Fibroblast of skin of left quadriceps (primary cell): ENCODE measurements at places on chromosomes 7 and 10.

GRCh38 chr10:11685787-11686218 lies 56.4 kb upstream of the ECHDC3 start:
- DNase-seq, result no peak

DNA sequence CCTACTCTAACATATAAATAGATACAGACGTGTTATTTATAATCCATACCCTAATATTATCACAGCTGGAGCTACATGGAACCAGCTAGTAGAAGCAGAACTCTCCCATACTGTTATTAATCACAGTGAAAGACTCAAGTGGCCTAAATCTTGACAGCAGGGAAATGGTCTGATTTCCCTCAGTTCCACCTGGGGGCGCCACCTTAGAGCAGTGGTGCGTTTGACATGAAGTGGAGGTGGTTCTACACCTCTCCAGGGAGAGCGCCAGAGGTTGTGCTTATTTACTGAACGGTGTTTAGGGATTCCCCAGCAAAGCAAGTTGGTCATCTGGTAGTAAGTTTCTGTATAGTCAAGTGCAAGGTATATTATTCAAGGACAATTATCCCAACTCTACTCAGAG lies 17.6 kb downstream of the DNTT start:
- DNase-seq, result no peak

DNA sequence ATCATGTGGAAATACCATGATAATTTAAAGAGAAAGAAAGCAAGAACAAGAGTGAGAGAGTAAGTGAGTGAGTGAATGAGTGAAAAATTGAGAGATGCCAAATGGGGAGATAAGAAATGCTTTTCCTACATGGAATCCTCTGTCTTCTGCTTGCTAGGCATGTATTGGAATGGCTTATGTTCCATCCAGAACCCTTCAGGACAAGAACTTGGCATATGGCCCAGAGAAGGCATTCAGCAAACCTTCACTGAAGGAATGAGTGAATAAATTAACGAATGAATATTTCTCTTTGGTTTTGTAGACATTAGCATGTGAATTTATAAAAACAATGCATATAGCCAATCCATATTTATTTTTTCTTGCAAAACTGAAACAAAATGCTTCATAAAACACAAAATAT lies 162.2 kb downstream of the LRRTM3 start:
- no peak for DNase-seq

DNA sequence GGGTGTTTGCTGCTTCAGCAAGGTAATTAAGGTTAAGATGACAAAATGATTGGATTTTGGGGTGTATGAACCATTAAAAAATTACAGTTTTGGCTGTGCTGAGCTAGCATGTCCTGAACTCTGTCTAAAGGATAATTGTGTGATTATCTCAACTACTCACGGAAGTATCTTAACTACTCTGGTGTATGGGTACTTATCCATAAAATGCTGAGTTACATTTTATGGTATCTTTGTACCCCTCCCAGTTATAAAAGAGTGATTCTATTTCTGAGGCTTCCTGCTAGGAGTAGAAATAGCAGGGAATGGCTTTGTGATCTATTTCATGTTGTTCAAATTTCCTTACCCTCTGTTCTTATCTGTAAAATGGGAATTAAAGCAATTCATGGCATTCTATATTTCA lies 22.6 kb downstream of the CYP2C18 start:
- DNase-seq, result no peak

DNA sequence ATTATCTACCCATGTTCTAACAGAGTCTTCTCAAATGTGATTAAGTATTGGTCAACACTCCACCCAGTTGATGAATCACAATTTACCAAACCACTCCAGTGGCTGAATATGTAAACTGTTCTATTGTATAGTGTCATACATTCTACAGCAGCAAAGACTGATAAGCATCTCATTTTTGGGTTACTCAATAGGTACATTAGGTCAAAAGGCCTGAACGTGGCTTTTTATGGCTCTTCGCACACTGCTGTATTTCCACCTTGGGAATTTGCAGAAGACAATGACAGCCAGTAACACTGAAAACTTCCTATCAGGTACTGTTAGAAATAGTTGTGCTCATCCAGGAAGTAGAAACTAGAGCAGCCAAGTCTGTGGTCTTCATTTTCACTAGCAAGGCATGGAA lies 166.9 kb downstream of the GLI3 start:
- no peak for DNase-seq

GRCh38 chr10:61302124-61302523 lies 151.1 kb downstream of the TMEM26 start:
- DNase-seq, result no peak

DNA sequence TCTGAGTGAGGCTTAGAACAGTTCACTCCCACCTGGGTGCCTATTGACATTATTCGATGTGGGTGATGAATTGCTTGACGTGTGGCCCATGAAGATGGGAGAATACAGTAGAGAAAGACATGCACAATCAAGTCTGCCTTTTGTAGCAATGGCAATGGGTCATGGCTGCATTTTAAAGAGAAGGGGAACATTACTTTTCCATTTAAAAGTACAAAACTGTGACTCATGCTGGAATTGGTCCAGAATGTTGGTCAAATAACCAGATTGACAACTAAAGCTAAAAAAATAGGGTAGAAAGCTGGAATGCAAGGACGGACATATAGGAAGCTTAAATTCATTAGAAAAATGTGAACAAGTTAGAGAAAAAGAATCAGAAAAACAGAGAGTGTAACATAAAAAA lies 104.1 kb upstream of the SLC25A13 start:
- no peak for DNase-seq

DNA sequence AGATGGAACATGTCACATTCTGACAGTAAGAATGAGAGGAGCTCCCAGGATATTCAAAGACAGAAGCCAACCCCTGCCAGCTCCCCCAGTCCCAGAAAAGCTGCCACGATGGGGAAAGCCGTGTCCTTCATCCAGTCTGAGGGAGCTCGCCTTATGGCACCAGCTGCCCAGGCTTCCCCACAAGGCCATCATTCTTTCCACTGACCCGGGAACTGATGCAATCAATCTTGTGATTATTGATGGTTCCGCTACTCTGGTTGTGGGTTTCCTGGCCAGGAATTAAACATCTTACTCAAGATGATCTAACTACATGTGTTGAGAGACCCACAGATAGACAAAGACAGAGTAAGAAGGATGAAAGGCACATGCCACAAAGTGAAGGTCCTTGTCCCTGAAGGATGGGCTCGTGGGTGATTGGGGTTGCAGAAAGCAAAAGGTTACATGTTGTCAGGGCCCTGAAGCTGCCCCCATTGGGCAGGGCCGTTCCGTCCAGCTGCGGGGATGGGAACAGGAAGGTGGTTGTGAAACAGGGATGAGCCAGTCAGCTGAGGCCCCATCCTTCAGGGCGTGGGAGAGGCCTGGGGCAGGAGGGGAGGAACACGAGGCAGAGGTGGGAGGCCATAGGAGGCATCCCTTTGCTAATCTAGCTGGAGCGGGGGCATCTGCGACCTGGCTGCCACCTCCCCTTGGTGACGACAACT lies 127.6 kb downstream of the OAT start:
- no peak for DNase-seq

DNA sequence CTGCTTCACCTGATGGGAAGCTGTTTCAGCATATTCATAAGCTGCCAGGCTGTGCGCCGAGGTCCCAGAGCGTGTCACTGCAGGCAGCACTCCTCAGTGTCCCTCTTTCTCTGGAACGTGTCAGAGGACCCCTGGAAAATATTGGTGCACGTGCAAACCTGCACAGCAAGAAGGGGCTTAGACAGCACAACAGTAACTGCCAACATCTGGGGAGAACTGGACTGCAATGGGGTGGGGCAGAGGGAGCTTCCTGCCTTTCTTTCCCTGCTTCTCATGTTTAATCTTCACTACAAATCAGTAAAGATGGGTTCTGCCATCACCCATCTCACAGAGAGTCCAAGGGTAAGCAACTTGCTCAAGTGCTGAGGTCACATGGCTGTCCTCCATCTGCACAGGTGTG lies 86.5 kb upstream of the GPR26 start:
- no peak for DNase-seq

GRCh38 chr10:96767611-96768010 lies 47.3 kb upstream of the PIK3AP1 start:
- no peak for DNase-seq

DNA sequence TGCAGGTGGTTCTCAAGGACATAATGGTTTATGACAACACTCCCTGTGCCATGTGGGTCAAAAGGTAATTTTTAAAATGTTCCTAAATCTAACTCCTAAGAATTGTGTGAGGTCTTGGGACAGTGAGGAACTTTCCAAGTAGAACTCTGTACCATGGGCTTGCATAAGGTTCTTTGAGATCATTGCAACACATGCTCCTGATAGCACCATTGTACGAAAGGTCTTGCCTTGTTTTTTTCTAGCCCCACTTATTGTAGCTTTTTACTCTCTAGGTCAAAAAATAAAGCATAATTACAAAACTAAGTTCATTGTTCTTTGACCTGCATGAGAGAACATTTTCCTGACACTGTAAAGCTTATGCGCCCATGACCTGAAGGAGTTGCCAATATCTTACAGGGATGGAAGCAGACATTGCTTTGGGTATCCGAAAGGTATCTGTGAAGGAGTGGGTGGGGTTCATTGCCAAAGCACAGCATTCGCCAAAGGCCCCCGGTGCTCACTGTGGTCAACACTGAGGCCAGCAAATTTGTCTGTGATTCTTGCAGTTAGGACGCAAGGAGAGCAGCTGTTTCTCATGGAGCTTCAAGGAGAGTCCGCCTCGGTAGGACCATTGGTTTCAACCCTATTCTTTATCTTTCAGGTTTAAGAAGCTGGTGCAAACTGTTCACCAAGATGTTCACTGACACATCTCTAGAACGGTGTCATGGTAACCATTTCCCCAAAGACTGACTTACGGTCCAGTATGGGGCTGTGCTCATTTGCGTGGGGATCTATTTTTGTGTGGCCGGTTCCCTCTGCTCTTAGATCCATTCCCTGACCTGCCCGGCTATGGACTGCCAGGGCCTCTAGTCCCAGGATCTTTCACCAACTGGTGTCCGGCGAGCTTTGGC lies 7.6 kb upstream of the PRKAG2 start:
- no peak for DNase-seq

- DNase-seq, result no peak
Measured at GRCh38 chr7:21642422-21642821, 99.6 kb downstream of the DNAH11 start.

GRCh38 chr10:3295582-3296151 lies 123.1 kb upstream of the PITRM1 start:
- no peak for DNase-seq

DNA sequence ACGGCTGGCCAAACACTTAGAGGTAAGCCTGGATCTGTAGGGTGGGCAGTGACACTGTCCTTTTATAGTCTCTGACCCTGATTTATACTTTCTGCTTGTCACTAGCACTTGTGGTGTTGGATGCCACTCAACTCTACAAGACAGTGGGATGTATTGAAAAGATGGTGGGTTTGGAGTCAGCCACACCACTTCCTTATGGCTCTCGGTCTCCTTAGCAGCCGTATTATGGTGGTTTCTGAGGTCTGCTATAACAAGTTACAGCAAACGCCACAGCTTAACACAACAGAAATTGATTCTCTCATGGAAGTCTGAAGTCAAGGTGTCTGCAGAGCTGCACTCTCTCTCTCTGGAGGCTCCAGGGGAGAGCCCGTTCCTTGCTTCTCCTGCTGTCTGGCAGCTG lies 14.7 kb downstream of the ITIH2 start:
- DNase-seq, result no peak

- no peak for DNase-seq
Measured at GRCh38 chr10:28619455-28619854, 57.9 kb upstream of the BAMBI start.

DNA sequence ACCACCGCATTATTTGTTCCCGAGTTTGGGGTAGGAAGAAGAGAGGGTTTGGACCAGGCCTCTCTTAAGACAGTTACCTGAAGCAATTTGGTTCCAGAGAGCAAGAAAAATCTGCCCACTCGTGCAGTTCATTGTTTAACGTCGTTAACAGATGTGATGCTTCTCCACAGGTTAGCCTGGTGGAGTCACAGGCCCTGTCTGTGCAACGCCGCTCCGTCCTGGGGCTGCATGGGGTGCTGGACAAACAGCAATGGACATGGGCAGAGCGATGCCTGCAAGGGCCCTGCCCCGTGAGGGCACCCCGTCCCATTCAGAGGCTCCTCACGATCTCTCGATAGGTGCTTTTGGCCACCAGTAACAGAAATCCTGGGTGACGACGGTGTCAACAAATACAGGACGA lies 9.7 kb downstream of the FOXL3 start:
- DNase-seq, result no peak

- no peak for DNase-seq
Measured at GRCh38 chr7:952548-953441, 1.7 kb downstream of the ADAP1 start.

DNA sequence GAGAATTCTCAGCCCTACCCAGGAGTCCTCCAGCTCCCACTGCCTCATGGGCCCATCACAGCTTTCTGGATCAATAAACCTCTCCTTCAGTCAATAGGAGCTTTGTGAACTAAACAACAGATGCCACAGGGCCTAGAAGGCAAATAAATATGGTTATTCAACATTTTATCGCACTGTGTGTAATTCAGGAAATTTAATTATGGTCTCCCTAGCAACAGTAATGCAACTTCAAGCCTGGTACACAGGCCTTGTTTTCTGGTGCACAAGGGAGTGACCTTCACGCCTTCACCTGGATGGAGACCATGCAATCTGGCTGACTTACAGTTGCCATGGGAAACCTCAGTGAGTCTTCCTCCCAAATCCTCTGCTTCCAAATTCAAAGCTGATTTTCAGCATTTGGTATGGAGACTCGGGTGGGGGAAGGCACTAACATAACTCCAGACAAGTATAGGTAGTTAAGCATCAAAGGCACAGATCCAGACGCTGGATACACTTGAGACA lies 441.0 kb upstream of the NPVF start:
- DNase-seq, result no peak

DNA sequence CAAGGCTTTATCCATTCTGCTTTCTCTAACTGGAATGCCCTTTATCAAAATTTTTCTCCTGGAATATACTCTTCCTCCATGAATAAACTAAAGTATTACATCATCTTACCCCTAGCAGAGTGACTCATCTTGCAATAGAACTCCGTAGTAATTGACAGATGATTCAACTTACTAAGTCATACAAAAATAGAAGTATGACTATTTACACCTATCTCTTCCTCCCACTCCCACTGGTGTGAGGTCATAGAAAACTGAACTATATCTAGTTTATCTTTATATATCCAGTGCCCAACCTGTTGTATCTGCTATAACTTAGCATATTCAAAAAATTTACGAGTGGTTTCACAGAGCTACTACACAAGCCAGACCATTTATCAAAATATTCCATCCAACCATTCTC lies 26.1 kb downstream of the ABCB1 start:
- DNase-seq, result peak; percentile 7

DNA sequence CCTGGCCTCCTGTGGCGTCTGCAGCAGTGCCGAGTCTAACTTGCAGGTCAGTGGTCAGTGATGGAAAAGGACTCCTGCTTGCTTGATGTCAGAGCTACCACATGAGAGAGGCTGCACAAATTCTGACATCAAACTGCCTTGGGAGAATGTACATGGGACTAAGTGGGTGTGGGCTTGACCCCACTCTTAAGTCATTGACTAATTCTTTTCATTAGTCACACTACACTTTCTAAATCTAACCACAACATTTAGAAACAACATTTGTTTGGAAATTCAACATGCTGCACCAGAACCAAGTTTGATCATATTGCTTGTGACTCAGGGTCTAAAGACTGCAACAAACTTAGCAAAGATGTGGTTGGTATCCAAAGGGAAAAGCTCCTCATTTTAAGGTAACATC lies 24.4 kb upstream of the CDC14C start:
- DNase-seq, result no peak

- no peak for DNase-seq
Measured at GRCh38 chr10:131943021-131943814, 38.5 kb downstream of the BNIP3 start.
